ENCODE measurements at places on chromosomes 2 and 18.

DNA sequence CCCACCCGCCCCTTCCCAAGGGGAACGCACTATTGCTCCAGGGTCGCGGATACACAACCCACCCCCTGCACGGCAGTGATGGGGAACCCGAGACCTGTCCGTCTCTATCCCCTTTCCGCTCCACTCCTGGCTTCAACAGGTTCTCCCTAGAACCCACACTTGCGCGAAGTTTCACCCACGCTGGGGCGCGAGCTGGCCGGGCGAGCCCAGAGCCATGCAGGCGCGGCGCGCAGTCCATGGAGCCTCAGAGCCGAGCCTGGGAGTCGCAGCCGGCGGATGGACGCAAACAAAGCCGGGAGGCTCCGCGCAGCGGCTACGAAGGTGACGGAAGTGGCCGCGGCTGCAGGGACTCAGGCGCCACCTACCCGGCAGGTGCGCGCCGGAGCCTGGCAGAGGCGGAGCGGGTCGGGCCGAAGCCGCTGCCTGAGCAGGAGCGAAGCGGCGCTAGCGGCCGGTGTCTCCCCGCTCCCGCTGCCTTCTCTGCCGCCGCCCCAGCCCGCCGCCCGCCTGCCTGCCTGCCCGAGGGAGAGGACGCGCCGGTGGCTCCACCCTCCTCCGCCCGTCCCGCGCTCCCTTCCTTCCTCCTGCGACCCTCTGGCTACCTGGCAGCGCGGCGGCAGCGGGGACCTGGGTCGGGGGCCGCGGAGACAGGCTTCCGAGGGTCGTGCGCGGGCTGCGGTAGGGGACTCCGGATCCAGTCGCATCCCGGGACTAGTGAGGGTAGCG lies 14.0 kb downstream of the ALPG start:
- DNase-seq = peak; percentile 3

DNA sequence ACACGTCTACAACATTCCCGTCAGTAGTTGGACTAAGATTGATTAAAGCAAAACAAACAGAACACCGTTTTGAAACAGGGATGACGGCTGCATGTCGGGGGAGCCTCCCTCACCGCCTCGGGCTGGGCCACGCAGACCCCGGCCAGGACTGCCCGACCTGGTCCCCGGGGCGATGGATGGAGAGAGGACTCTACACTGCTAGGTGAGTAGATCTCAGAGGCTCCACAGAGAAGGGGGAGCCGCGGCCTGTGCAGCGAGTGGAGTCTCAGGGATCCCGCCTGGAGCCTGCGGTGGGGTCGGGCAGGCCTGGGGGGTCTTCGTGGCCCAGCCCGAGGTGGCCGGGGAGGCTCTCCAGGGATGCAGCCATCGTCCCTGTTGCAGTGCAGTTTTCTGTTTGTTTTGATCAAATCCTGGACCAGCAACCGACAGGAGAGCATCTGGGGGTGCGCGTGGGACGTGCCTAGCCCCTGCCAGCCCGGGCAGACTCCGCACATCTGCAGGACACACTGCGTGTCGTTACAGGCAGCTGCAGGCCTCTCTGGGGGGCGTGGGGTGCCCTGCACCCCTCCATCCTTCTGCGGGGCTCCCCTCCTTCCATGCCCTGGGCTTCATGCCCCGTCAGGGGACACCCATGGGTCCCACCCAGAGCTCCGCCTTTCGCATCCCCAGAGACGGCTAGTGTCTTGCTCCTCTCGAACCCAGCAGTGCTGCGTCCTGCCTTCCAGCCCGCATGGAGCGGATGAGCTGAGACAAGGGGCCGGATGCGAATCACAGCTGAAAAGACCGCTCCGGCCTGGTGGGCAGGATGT lies 143.6 kb downstream of the RTP5 start:
- no peak for DNase-seq

GRCh38 chr18:32612651-32613050 lies 142.0 kb upstream of the GAREM1 start:
- DNase-seq = no peak

GRCh38 chr2:88187038-88187676 lies 17.0 kb downstream of the THNSL2 start:
- DNase-seq = peak; percentile 57

DNA sequence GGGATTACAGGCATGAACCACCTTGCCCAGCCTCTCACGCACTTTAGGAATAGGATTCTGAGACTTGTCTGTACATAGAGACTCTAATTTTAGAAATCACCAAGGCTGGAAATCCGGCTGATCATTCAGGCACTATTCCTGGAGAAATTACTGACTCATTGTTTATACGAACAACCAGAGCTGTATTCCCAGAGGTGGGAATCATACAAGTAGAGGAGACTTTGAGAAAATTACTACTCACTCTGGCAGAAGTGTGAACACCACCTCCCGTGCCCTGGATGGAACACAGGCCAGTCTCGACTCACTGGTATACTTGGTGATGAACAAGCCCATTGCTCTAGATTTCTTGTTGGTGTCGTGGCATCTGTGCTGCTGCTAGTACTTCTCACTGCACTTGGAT lies 5.8 kb upstream of the ADNP2 start:
- DNase-seq = no peak

- no peak for DNase-seq
Observed at GRCh38 chr2:170201734-170202393, 23.9 kb downstream of the MYO3B start.

- no peak for DNase-seq
Observed at GRCh38 chr2:129821445-129821844, 158.0 kb upstream of the RAB6C start.

DNA sequence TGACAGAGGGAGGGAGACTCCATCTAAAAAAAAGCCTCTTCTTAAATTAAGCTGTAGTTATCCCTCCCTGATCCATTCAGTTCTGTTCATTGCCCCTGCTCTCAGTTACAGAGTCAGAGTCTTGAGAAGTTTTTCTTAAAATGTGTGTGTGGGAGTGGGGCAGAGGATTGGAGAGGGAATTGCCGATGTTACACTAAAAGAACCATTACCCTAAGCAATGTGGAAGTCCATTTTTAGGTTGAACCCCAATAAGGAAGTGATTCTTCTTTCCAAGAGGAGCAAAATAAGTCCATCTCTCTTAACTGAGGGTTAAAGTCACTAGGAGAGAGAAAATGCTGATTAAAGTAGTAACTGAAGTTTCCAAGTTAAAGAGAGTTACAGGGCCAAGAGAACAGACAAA lies 21.2 kb upstream of the THOC1 start:
- peak; percentile 61 for DNase-seq

DNA sequence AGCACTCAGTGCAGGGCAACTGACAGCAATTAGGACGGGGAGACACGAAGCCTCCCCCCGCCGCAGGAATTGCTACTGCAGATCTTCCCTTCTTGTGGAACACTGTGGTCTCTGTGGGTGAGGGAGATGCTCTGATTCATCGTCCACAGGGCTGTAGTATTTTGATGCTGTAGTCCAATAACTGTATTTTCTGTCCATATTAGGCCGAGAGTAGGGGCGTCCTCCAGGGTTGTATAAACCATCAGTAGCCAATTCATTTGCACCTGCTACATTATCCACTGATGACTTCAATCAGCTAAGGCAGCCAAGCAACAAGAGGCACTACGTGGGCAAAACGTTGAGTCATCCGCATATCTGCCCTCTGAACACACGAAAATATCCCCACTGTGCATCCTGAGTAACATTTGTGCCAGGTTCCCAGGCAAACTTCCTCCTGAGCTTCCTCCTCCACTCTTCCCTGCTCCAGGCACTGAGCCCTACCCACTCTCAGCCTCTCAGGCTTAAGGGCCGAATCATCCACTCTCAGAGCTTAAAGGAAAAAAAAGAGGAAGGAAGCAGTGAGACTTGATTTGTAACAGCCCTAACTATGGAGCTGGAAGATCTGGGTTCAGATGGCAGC lies 62.1 kb downstream of the LBH start:
- DNase-seq = peak; percentile 62

- no peak for DNase-seq
Observed at GRCh38 chr2:147863835-147864234, 19.0 kb downstream of the ACVR2A start.

DNA sequence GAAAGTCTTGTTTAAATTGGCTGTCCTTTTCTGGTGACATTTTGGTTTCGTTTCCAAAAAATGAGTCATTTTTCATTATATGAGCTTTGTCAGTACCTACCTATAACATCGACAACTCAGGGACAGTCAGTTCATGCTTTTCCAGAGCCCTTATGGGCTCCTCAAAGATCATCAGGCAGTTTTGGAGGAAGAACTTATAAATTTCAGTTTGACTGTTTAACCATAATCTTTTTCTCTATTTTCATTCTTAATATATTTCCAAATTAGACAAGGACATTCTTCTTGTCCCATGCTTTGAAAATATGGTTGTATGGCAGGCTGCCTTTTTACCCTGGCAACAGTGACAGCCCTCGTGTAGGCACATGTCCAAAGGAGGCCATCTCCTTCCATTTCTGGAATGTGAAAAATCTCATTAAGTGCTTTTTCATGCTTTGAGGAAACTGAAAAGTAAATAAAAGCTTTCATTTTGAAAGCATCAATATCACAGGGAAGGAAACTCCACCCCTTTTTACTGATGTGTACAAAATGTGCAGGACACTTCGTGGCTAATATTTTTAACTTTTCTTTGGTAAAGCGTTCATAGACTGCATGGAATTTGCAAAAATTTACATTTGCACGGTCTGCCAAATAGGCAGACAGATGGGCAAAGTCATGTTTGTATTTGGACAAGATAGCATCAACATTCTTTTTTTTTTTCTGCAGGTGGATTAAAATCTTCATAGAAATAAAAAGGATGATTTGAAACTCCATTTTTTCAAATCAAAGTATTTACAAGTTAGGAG lies 7.2 kb upstream of the PROC start:
- peak; percentile 41 for DNase-seq

GRCh38 chr2:18425210-18425703 lies 135.2 kb downstream of the RDH14 start:
- no peak for DNase-seq

DNA sequence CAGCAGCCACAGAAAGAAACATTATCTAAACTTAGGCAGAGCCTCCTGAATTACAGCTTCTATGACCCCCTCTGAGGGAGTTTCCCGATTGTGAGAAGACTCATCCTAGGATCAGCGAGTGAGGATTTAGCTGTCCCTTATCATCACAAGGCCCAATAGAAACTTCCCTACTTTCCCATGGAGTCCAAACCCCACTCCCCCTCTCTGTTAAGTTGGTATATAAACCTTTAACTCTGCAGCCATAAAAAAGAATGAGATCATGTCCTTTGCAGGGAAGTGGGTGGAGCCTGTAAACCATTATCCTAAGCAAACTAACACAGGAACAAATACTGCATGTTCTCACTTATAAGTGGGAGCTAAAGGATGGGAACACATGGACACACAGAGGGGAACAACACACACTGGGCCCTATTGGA lies 78.8 kb downstream of the MYL12B start:
- DNase-seq = no peak

DNA sequence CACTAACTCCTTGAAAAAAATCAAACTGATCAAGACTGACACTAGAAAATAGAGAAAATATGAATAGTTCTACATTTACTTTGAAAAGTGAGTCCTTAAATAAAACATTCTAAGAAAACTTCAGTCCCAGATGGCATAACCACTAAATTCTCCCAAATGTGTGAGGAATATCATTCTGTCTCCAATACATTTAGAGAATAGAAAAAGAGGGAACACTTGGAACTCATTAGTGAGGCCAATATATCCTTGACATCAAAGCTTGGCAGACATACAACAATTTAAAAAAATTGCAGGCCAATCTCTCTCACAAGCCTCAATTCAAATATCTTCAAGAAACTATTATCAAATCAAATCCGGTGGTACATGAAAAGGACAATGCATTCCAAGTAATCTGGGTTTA lies 79.3 kb upstream of the TMEM247 start:
- DNase-seq = no peak

DNA sequence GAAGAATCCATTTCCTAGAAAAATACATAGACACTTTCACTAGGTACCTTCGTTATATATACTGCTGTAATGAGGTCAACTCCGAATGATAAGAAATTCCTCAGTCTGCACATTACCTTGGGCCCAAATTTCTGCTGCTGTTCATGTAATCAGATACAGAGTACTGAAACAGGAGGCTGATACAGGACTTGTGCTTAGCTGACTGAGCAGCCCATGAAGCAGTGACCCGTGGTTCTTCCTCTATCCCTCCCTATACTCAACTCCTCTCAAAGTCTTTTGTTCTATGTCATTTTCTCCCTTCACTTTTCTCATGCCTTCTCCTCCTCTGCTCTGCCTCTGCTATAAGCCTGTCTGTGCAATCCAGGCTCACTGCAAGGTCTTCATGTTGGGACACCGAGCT lies 57.5 kb upstream of the ST8SIA5 start:
- DNase-seq = no peak

DNA sequence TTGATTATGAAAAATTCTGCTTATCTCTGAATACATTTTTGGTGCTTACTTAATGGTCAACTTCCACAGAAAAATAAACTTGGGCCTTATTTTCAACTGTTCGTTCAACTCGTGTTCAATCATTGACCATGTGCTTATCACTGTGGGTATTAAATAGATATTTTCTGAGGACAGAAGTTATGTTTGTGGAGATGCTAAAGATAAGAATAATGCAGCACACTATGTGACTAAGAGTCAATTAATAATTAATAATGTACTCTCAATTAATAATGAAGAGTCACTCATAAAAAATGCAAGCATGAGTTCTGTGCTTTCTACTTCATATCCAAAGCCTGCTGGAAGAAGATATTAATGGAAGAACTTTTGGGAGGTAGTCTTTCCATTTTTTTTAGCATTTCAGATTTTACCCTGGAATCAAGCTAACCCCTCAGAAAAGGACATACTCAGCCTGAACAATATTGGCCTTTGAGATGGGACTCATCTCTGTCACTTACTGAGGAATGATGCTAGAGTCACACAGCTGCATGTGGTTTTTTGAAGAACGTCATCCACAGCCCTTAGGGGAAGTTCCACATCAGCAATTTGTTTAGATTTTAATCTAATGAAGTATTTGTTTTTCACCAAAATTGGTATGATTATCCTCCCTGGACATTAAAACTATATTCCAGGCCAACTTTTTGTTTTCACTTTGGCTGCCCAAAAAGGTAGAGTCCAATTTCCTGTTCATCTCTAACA lies 191.9 kb upstream of the CRIM1 start:
- peak; percentile 14 for DNase-seq

DNA sequence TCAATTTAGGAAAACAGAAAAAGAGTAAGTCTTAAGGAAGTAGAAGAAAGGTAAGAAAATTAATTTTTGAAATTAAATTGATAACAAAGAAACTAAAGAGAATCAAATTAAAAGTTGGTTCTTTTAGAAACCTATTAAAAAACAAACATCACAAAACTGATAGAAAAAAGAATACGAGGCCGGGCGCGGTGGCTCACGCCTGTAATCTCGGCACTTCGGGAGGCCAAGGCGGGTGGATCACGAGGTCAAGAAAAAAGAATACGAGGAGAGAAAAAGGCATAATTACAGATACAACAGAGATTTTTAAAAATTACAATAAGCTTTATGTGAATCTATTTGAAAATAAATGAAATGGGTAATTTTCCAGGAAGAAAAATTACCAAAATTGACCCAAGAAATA lies 11.8 kb downstream of the PREPL start:
- no peak for DNase-seq

Measured in inflammatory macrophage (primary cell).